ENCODE measurements at places on chromosomes 3 and 15. TPM values are rescaled to one million over a fixed set of nuclear protein-coding genes. Genes with fewer than 3 reads are reported as not detected.

- no peaks in the 10 kb centered on the region for H3K36me3 ChIP-seq
- DNase-seq: no peak
- no peaks in the 10 kb centered on the region for H3K27me3 ChIP-seq
- H3K4me3 ChIP-seq: no peak overlapping the region
Observed at GRCh38 chr3:21750080-21750696, 822 bp downstream of the ZNF385D start.

DNA sequence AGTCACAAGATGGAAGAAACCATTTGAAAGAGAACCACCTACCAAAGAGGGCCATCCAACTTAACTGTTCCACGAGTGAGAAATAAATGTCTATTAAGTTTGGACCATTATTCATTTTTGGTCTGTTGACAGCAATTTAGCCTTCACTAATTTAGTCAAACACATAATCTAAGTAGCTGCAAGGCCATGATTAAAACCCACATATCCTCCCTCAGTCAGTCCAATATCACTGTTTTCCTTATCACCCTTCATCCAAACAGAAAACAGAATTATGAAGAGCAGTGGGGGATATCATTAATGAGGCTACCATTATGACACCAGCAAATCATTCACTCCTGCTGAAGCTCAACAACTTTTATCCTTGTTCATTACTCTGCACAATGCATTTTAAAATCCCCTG is 52.0 kb downstream of the PIK3CB start:
- H3K27me3 ChIP-seq: no peaks in the 10 kb centered on the region
- no peak for DNase-seq
- H3K27ac ChIP-seq: no peak overlapping the region

CASR gene
- not detected for total RNA-seq

ATR gene
- total RNA-seq: 35.8 TPM

GRCh38 chr15:88621789-88622604 is 857 bp downstream of the AEN start:
- peak; percentile 77 for DNase-seq
- H3K27ac ChIP-seq: peak overlapping the region; percentile 90
- peaks cover 54% of the 10 kb centered on the region for H3K4me1 ChIP-seq
- peaks cover 49% of the 10 kb centered on the region for H3K36me3 ChIP-seq
- H3K27me3 ChIP-seq: peaks cover 4% of the 10 kb centered on the region

- H3K27me3 ChIP-seq: peaks cover 8% of the 10 kb centered on the region
- H3K36me3 ChIP-seq: peaks cover 6% of the 10 kb centered on the region
- no peak overlapping the region for H3K27ac ChIP-seq
- H3K4me3 ChIP-seq: no peak overlapping the region
- H3K4me1 ChIP-seq: peaks cover 15% of the 10 kb centered on the region
Observed at GRCh38 chr3:11850003-11850402, 3.3 kb upstream of the TAMM41 start.

GRCh38 chr15:69170597-69170996 is 10.2 kb downstream of the GLCE start:
- no peak overlapping the region for H3K27ac ChIP-seq
- no peak for DNase-seq
- H3K4me3 ChIP-seq: no peak overlapping the region
- peaks cover 2% of the 10 kb centered on the region for H3K27me3 ChIP-seq
- H3K36me3 ChIP-seq: no peaks in the 10 kb centered on the region
- H3K4me1 ChIP-seq: no peaks in the 10 kb centered on the region

GASK1A gene
- not detected for total RNA-seq

DNA sequence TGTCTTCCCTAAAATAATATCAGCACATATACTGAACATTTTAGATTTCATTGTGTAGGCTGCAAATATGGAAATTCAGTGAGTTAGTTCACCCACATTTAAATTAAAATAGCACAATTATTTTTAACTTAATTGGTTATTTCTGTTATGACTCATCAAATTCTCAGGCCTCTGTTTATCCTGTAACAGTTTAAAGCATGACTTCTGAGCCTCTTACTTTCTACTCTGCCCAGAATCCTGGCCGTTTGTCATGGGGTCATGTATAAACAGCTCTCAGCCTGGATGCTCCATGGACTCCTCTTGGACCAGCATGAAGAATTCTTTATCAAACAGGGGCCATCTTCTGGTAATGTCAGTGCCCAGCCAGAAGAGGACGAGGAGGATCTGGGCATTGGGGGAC is 12.2 kb downstream of the TUBGCP4 start:
- peaks cover 66% of the 10 kb centered on the region for H3K36me3 ChIP-seq
- DNase-seq: no peak
- H3K27me3 ChIP-seq: no peaks in the 10 kb centered on the region
- peaks cover under 1% of the 10 kb centered on the region for H3K4me1 ChIP-seq

GRAMD2A gene
- not detected for total RNA-seq

DAZL gene
- total RNA-seq: not detected

DNA sequence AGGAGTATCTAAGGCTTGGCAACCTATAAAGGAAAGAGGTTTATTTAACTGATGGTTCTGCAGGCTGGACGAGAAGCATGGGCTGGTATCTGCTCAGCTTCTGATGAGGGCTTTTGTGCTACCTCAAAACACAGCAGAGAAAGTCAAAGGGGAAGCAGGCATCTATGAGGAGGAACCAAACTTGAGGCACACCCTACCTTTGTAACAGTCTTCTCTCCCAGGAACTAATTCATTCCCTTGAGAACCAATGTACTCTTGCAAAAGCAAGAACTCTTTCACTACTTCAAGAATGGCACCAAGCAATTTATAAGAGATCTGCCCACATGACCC is 109.0 kb downstream of the CGGBP1 start:
- no peaks in the 10 kb centered on the region for H3K4me1 ChIP-seq
- H3K27me3 ChIP-seq: no peaks in the 10 kb centered on the region
- no peaks in the 10 kb centered on the region for H3K36me3 ChIP-seq

GRCh38 chr15:40047415-40048210 is 8.6 kb upstream of the SRP14 start:
- peak overlapping the region; percentile 93 for H3K27ac ChIP-seq
- peaks cover 76% of the 10 kb centered on the region for H3K4me1 ChIP-seq
- H3K36me3 ChIP-seq: peaks cover 18% of the 10 kb centered on the region
- DNase-seq: peak; percentile 74

DNA sequence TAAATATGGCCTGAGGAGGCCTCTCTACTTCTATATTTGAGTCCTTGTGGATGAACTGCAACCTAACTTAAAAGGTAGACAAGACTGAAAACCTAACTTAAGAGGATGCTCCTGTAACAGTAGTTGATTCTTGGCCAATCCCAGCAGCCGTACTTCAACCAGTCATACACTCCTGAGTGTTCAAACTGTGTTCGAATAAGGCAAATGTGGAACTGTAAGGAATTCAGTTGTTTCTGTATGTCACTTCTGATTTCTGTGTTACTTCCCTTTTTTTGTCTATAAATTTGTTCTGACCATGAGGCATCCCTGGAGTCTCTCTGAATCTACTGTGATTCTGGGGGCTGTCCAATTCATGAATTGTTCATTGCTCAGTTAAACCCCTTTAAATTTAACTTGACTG is 20.5 kb downstream of the GALK2 start:
- no peak for DNase-seq
- H3K36me3 ChIP-seq: peaks cover 9% of the 10 kb centered on the region
- H3K27ac ChIP-seq: no peak overlapping the region

DNAH12 gene
- 0.05 TPM for total RNA-seq

DNA sequence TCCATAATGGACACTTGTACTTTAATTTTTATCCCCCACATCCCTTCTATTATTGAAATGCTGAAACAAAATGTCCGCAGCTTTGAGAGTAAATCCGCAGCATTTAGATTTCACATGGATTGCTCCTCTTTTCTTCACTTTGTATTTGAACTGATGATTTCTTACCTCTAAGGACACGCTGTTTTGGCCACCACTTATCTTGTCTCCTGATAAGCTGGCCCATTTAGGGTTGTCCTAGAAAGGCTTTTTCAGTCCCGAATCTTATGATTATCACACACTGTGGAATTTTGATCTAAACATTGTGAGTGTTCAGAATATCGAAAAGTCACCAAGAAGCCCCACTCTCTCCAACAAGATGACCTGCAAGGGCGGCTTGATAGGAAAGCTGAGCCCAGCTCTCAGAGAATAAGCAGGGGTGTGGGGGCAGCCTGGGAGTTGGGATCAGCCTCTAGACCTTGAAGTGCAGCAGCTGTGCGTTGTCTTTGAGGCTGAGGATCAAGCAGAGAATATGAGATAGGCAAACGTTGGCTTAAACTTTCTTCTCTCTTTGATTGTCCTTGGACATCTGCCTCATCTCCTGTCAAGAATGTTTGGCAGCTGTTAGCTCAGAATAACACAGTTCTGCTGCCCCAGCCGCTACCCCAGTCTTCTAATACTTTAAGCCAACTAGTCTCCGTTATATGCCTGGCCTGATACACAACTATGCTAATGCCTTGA is 399.7 kb upstream of the NR2F2 start:
- DNase-seq: no peak
- H3K4me3 ChIP-seq: no peak overlapping the region
- no peak overlapping the region for H3K27ac ChIP-seq
- peaks cover 16% of the 10 kb centered on the region for H3K4me1 ChIP-seq

SELENOK gene
- 48.5 TPM for total RNA-seq

DNA sequence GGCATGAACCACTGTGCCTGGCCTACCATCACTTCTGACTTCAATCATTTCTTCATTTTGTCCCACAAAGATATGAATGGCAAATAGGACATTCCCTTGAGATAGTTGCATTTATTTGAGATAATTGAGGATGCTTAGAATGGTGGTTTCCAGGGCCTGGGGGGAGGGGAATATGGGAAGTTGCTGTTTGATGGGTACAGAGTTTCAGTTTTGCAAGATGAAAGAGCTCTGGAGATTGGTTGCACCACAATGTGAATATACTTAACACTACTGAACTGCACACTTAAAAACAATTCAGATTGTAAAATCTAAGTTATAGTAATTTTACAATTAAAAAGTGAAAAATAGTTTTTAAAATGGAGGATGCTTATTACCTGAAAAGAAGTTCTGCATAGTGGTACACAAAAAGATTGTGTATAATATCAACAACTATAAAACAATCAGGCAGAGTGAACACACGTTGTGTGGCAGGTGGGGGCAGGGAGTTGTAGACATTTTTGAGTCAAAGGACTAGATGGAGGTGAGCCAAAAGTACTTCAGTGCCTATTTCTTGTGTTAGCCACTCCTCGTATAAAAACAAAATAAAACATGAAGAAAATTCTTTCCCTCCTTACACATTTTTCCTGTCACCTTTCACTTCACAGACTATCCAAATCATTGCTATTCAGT is 18.5 kb upstream of the RIOX2 start:
- peaks cover 22% of the 10 kb centered on the region for H3K4me1 ChIP-seq
- H3K4me3 ChIP-seq: peak overlapping the region; percentile 13
- DNase-seq: no peak
- H3K36me3 ChIP-seq: peaks cover 2% of the 10 kb centered on the region

DNA sequence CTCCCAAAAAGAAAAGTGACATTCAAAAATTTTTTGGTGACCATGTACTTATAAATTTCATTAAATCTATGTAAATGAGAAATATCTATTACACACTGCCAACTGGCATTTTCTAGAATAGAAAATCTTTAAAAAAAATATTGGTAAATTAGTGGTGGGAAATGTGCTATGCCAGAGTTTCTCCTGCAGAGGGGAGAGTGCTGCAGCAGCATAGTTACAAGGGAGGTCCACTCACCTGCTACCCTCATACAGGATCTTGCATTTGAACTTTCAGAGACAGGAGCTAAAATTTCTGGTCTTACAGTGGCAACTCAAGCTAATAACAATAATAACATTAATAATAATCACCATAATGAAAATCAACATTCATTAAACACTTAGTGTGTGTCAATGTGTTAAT is 459.6 kb downstream of the NSUN3 start:
- H3K4me3 ChIP-seq: no peak overlapping the region
- H3K36me3 ChIP-seq: no peaks in the 10 kb centered on the region
- no peak for DNase-seq
- H3K4me1 ChIP-seq: no peaks in the 10 kb centered on the region

CLDN18 gene
- not detected for total RNA-seq

FANCD2 gene
- 66.9 TPM for total RNA-seq

GRCh38 chr3:65809641-65810150 is 229.0 kb downstream of the MAGI1 start:
- no peaks in the 10 kb centered on the region for H3K36me3 ChIP-seq
- H3K27ac ChIP-seq: no peak overlapping the region
- H3K4me1 ChIP-seq: no peaks in the 10 kb centered on the region
- H3K27me3 ChIP-seq: no peaks in the 10 kb centered on the region
- H3K4me3 ChIP-seq: no peak overlapping the region

- H3K27ac ChIP-seq: peak overlapping the region; percentile 34
- peaks cover 51% of the 10 kb centered on the region for H3K4me1 ChIP-seq
- DNase-seq: no peak
- H3K4me3 ChIP-seq: no peak overlapping the region
- peaks cover 70% of the 10 kb centered on the region for H3K36me3 ChIP-seq
Observed at GRCh38 chr15:100591835-100592234, 10.1 kb downstream of the LINS1 start.

GRCh38 chr3:157618075-157618760 is 115.0 kb upstream of the VEPH1 start:
- H3K4me3 ChIP-seq: no peak overlapping the region
- no peaks in the 10 kb centered on the region for H3K4me1 ChIP-seq
- DNase-seq: no peak
- H3K27me3 ChIP-seq: no peaks in the 10 kb centered on the region

GRCh38 chr3:47452453-47453215 is 23.1 kb downstream of the SCAP start:
- no peaks in the 10 kb centered on the region for H3K27me3 ChIP-seq
- H3K36me3 ChIP-seq: peaks cover 15% of the 10 kb centered on the region
- no peak overlapping the region for H3K27ac ChIP-seq
- H3K4me3 ChIP-seq: no peak overlapping the region
- H3K4me1 ChIP-seq: no peaks in the 10 kb centered on the region

- H3K4me1 ChIP-seq: no peaks in the 10 kb centered on the region
- no peak for DNase-seq
- H3K36me3 ChIP-seq: no peaks in the 10 kb centered on the region
- no peak overlapping the region for H3K4me3 ChIP-seq
- H3K27me3 ChIP-seq: no peaks in the 10 kb centered on the region
Observed at GRCh38 chr3:148681080-148681479, 16.6 kb upstream of the AGTR1 start.

GRCh38 chr3:120151791-120152190 is 57.5 kb upstream of the GSK3B start:
- no peak overlapping the region for H3K27ac ChIP-seq
- no peak for DNase-seq
- no peak overlapping the region for H3K4me3 ChIP-seq

GRCh38 chr15:33500432-33501195 is 189.8 kb downstream of the RYR3 start:
- peaks cover 3% of the 10 kb centered on the region for H3K27me3 ChIP-seq
- DNase-seq: no peak
- no peaks in the 10 kb centered on the region for H3K36me3 ChIP-seq
- H3K4me1 ChIP-seq: no peaks in the 10 kb centered on the region

MITF gene
- not detected for total RNA-seq

SECISBP2L gene
- 28.3 TPM for total RNA-seq

GRCh38 chr15:98796685-98797357 is 148.5 kb downstream of the IGF1R start:
- H3K27me3 ChIP-seq: no peaks in the 10 kb centered on the region
- DNase-seq: no peak
- no peaks in the 10 kb centered on the region for H3K36me3 ChIP-seq
- H3K4me1 ChIP-seq: peaks cover 13% of the 10 kb centered on the region
- no peak overlapping the region for H3K4me3 ChIP-seq
- no peak overlapping the region for H3K27ac ChIP-seq

FOXL2NB gene
- total RNA-seq: not detected

IFT57 gene
- total RNA-seq: 23.9 TPM

- H3K36me3 ChIP-seq: peaks cover 8% of the 10 kb centered on the region
- H3K27ac ChIP-seq: no peak overlapping the region
- no peak for DNase-seq
- H3K27me3 ChIP-seq: no peaks in the 10 kb centered on the region
Observed at GRCh38 chr15:90679959-90680358, 37.2 kb upstream of the BLM start.

SPESP1 gene
- total RNA-seq: not detected
